ENCODE measurements at places on chromosomes 16 and 17.
A peak's percentile ranks its signal among the peaks of the same experiment; 100 is the strongest.

DNA sequence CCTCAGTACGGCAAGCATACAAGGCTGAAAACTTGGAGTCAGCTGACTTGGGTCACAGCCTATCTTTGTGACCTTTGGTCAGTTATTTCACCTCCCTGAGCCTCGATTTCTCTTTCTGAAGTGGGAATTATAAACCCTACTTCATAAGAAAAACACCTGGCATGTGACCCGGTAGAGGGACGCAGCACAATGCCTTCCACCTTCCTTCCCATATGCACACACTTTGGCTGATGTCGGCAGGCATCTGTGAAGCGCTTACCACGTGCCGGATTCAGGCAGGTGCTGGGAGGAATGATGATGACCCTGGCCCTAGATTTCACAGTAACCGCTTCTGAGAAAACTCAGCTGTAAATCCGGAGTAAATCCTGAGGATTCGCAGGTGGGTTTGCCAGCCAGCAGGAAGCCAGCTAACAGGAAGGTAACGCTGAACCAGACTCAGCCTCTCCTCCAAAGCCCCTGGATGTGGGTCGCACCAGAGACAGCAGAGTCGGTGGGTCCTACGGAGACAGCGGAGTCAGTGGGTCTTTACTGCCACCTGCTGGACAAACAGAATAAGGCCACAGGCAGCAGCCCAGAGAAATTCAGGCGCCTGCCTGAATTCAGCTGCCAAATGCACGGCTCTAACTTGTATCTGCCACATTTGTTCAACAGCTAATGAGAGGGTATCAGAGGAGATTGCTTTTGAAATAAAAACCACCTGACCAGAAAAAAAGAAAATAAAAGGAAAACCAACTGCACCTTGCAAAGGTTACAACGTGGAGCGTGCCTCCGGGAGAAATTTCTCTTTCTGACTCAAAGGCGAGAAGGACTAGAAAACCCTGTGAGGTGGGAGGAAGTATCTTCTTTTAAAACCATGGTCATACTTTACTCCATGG, 16.6 kb downstream of the COPRS start:
- DNase-seq = peak; percentile 54

DNA sequence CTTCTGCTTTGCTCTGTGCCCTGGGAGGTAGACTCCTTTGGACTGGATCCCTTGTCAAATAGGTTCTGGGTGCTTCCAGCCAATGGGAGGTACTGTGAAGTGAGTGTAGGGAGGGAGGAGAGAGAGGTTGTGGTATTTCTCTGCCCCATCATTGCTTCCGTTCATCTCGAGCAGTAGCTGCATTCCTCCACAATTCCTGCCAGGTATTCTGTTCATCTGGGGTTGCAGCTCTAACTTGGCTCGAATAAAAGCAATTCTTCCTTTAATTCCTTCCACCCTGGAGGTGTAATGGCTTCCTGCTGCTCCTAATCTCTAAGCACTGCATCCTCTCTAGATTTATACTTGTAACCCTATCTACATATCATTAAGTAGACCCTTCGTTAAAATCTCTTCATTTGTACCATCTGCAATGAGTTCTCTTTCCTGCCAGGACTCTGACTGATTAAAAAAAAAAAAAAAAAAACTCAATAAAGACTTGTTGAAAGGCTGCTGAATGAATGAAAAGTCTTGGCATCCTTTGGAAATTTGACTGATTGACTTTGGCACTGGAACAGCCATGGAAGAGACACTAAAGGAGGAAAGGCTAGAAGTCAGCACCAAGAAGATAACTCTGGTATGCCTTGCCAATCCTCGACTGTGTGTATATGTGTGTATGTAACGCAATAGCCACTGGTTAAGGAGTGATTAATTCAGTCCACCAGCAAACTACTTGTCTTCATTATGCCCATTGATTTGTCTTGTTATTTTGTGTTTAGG, 616.9 kb upstream of the SOX9 start:
- DNase-seq = no peak

DNA sequence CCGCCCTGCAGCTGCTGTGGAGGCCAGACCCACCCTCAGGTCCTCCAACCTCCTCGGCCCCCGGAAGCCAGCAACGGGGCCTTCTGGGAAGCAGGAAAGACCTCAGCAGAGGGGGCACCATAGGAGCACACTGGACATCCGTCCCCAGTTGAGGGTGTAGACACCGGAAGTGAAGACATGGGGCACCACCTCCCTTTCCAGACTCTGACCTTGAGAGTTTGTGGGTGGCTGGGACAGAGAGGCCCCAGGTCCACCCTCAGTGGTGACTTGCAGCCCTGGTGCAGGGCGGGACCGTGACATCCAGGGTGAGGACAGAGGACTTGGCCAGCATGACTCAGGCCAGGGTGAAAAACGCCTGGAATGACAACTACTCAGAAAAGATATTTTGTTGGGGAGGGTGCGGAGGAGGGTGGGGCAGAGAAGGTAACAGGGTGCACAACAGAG, 19.9 kb downstream of the CEP295NL start:
- DNase-seq = peak; percentile 84

- no peak for DNase-seq
Observed at GRCh38 chr17:67211742-67212141, 33.3 kb downstream of the HELZ start.

GRCh38 chr17:14730821-14731220, 429.9 kb downstream of the HS3ST3B1 start:
- DNase-seq = no peak

DNA sequence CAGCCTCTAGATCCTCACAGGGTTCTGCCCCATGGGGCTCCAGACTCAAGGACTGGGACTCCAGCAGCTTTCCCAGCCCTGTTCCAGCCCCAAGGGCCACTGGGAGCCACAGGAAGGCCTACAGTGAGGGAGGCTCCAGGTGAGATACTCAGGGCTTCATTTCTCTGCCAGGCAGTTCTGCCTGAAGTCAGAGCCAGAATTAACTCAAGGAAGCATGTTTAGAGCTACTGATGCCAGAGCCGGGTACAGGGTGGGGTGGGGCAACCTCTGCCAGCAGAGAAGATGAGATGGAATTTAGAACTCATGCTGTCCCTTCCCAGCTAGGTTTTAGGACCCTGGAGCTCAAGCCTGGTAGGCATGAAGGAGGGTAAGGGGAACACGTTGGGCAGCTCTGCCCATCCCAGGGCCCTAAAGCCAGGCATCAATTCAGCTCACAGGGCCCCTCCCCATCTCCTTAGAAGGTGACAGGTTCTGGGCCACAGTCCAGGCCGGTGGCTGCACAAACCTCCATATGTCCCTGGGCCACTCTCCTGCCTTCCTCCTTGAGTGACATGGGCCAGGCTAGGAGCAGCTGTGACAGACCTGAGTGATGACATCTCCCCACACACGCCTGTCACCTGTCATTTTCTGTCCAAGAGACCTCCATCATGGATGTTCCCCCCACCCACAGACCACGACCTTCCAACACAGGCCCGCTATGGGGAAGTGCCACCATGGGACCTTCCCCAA, 24.5 kb upstream of the SPPL2C start:
- no peak for DNase-seq

- DNase-seq = no peak
Observed at GRCh38 chr17:8143581-8144400, 8.4 kb downstream of the PER1 start.

- DNase-seq = no peak
Observed at GRCh38 chr16:606656-607307, 16.9 kb downstream of the RAB40C start.

Data from CD4-positive, alpha-beta T cell treated with Interleukin-15 for 1 hour (primary cell).